ENCODE measurements at places on chromosomes 1 and 21.

- DNase-seq = no peak
These were observed 160.2 kb downstream of the NTMT2 start for GRCh38 chr1:170305777-170306512.

DNA sequence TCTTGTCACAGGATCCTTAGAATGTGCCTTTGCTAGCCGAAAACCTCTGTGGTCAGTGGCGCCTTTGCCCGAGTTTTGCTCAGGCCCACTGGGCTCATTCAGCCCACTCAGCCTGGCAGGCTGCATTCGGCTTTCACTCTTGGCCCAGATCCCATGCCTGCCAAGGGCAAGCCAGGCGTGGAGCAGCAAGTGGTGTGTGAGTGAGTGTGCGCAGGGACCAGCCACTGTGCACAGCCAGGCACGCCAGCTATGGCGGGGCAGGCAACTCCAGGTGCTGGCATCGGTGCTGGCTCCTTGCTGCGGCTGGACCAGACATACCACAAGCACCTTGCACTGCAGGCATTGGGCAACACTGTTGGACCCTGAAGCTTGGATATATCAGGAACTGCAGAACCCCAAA is 1145.1 kb upstream of the NCAM2 start:
- no peak for DNase-seq

- DNase-seq = no peak
These were observed 6.9 kb upstream of the SIPA1L2 start for GRCh38 chr1:232636799-232637198.

GRCh38 chr1:222071387-222071786 is 329.5 kb upstream of the DUSP10 start:
- no peak for DNase-seq

GRCh38 chr21:29074783-29075182 is 1.3 kb upstream of the CCT8 start:
- DNase-seq = no peak

- DNase-seq = no peak
These were observed 128.5 kb upstream of the SERTAD4 start for GRCh38 chr1:210104103-210104502.

GRCh38 chr1:111370871-111371270 is 56.7 kb downstream of the OVGP1 start:
- no peak for DNase-seq

- no peak for DNase-seq
These were observed 36.4 kb downstream of the ZNF496 start for GRCh38 chr1:247295274-247295684.

- no peak for DNase-seq
These were observed 91.9 kb downstream of the PLD5 start for GRCh38 chr1:242432491-242433095.

- no peak for DNase-seq
These were observed 29.5 kb downstream of the DMAP1 start for GRCh38 chr1:44242746-44243145.

DNA sequence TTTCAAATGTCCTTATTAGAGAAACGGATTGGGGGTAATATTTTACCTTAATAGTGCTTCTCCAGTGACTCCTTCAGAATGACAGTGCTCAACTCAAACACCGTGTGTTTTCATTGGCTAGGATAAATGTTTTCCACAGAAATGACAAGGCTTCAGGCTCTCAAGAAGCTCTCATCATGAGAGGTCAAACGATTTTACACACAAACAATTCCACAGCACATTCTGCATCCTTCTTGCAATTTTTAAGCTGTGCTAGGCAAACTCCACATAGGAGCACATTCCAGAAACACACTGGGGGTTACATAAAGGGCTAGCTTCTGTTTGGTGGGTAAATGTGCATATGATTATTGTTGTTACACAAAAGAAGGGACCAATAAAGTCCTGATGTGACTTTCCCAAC is 75.5 kb upstream of the IPO9 start:
- no peak for DNase-seq

Data from anterior cingulate cortex (tissue), 58 donors.